Stimulated activated effector memory CD8-positive, alpha-beta T cell treated with anti-CD3 and anti-CD28 coated beads, Interleukin-12 subunit alpha, Interleukin-12 subunit beta, amount 100 ng/mL, for 72 hours (primary cell): ENCODE measurements at places on chromosomes 4 and X.

DNA sequence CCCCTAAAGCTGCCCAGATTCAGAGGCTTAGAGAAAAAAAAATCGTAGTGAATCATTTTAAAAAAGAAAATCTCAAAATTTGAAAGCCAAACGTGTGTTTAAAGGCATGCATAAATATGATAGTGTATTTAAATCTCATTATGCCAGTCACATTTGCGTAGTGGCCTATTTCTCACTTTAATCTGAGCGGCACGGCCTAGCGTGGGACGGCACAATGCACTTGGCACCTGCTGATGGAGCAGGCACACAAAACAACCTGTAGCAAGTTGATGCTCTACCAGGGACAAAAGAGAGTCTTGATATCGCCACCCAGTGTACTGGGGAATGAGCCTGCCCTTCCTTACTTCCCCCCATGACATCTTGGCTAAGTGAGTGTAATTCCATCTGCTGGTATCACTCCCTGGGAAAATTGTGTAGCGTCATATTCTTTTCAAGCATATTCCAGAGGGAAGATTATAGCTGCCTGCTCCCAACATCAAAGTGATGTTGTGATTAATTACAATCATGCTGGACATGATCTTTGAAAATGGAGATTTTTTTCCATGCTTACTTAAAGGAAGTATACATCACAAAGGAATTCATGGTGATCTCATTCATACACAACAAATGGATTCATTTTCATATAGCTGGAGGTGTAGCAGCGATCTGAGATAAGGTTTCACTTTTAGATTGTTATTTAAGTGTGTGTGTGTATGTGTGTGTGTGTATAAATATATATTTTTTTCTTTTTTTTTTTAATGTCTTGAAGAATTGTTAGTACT is 138.8 kb downstream of the DCTD start:
- DNase-seq, result no peak

DNA sequence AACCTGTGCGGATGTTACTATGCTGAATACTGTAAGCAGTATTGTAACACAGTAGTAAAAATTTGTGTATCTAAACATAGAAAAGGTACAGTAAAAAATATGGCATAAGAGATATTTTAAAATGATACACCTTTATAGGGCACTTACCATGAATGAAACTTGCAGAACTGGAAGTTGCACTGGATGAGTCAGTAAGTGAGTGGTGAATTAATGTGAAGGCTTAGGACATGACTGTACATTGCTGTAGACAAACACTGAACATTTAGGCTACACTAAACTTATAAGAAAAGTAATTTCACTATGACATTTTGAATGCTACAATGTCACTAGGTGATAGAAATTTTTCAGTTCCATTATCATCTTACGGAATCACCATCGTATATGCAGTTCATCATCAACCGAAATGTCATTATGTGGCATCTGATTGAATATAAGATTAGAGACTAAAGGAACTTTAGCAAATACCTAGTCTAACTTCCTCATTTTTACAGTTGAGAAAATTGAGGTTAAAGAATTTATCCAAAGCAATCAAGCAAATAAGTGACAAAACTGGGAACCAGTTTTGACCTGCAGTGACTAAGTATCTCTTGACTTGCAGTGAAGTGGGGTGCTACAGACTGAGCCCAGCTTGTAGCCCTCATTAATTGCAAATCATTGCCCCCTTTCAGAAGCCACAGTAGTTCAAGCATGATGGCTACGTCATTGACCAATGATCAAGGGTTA is 55.3 kb downstream of the EGF start:
- DNase-seq, result no peak

- no peak for DNase-seq
Measured at GRCh38 chr4:147975933-147976928, 244.3 kb downstream of the ARHGAP10 start.

GRCh38 chr4:100095729-100096595 is 94.3 kb downstream of the DDIT4L start:
- peak; percentile 17 for DNase-seq

- DNase-seq, result peak; percentile 55
Measured at GRCh38 chr4:87679449-87680169, 29.5 kb downstream of the DMP1 start.

DNA sequence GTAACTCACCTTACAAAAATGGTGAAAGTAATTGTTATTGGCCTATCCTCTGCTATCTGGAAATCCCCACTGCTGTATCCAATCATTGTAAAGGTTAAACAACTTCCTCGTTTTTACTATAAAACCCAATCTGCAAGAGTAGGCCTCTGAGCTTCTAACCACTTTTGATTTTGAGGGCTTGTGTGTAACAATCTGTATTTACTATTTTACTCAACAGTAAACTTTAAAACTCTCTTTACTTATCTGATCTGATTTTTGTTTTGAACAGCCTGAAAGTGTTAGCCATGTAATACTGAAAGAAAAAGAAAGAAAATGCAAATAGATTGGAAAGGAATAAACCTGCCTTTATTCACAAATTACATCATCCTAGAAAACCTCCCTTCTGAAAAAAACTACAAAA is 63.1 kb downstream of the SLC10A7 start:
- no peak for DNase-seq

DNA sequence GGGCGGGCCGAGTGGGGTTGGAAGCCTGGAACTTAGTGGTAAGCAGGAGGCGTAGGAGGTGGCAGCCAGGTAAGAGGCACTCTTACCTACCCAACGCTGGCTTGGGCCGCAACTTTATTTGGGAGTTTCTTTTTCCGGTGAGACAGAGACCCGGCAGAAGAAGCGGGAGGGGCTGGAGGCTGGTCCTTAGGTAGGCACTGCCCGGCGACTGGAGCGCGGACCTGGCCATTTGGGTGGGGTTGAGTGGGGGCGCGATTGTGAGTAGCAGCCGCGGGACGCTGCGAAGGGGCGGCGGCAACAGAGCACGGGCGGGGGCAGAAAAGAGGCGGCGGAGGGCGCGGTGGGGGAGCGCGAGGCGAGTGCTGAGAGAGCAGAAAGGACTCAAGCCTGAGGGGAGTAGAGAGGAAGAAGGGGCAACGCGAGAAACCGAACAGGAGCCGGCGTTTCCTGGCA is 334 bp upstream of the POU4F2 start:
- DNase-seq, result no peak

DNA sequence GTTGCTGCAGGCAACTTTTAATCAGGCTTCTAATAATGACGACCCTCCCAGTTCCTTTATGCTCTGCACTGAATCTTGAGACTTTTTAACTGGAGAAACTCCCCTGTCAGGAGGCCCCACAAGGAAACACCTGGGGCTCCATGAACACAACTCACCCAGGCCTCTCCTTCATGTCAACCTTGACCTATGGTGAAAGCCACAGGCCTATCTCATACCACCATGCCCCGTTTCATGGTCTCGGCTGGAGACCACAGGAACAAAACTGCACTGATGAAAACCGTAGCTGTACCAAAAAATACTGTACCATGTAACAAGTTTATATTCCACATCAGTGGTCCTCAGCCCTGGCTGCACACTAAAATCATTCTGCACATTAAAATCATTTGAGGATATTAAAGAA is 57.0 kb downstream of the ZNF827 start:
- no peak for DNase-seq

- DNase-seq, result no peak
Measured at GRCh38 chrX:39427906-39428305, 626.6 kb downstream of the MID1IP1 start.

- no peak for DNase-seq
Measured at GRCh38 chr4:153166716-153167501, 37.3 kb upstream of the TRIM2 start.

GRCh38 chr4:165502916-165503907 is 124.4 kb downstream of the CPE start:
- DNase-seq, result no peak

- DNase-seq, result no peak
Measured at GRCh38 chrX:78934866-78935265, 10.3 kb upstream of the P2RY10 start.

DNA sequence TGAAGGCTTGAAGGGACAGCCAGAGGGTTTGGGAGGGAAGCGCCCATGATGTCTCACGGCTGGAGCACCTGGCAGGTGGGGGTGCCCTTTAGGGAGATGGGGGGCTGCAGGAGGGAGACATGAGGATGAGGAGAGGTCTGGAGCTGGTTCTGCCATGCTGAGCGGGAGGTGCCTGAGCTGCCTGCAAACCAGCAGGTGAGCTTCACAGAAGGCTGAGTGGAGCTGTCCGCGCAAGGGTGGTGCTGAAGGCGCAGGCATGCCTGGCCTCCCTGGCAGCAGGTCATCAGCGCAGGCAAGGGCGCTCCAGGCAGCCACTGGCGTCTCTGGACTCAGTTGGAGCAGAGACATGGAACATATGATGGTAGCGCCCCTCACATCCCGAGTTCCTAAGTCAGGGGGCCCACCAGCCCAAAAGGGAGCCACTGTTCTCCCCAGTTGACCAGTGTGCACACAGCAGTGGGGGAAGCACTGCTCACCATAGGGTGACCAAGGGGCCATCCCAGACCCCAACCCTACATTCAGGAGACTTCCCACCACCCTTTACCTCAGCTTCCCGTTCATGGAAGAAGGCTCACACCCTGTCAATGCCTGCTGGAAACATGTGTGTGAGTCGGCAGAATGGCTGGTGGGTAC is 25.8 kb downstream of the ADRA2C start:
- no peak for DNase-seq

GRCh38 chr4:40361338-40361737 is 26.2 kb downstream of the CHRNA9 start:
- DNase-seq, result no peak

DNA sequence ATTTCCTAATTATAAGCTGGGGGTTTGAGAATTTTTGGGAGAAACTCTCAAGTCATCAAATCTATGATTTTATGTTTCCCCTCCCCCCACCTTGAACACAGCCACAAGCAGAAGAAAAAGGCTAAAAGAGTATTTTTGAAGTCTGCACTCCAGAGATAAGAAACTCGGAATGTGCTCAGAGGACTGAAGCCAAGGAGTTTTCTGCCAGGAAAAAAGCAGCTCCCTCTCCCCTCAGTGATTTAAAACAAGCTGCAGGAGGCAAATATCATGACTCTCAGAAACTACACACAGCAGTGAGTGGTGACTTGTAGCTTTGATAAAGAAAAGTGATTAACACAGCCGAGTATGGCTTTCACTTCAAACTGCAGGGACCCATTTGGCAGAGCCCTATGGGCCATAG is 800.2 kb upstream of the FTHL17 start:
- no peak for DNase-seq

GRCh38 chr4:94488670-94489069 is 36.9 kb downstream of the PDLIM5 start:
- no peak for DNase-seq

- no peak for DNase-seq
Measured at GRCh38 chr4:153409412-153409811, 56.7 kb upstream of the TMEM131L start.

DNA sequence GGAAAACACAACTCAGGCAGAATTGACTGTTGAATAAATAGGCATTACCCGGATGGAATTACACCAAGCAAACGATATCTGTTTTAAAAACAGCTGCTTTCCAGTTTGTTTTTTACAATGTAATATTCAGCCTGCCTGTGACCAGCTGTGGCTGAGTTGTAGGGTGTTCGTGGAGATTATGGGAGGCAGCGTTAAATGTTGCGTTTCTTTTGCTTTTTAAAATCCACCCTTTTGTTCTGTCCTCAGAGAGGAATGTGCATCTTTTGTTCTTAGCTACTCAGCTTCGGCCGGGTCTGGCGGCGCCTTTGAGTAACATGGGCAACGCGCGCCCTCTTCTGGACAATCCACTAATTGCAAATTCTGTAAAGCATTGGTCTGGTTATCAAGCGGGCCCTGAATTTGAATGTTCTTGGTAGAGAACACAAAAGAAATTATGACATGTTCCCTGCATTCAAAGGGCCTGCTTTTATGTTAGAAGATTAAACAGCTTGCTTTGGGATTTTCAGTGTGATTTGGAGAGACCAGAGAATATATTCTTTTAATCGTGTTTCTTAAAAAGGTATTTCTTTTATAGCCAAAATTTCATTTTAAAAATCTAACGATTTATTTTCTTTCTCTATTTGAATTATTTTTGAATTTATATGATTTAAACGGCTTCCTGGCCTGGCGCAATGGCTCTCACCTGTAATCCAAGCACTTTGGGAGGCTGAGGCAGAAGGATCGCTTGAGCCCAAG is 76.3 kb upstream of the TRIM2 start:
- DNase-seq, result peak; percentile 79

GRCh38 chr4:141294306-141294705 is 73.6 kb downstream of the ZNF330 start:
- no peak for DNase-seq

DNA sequence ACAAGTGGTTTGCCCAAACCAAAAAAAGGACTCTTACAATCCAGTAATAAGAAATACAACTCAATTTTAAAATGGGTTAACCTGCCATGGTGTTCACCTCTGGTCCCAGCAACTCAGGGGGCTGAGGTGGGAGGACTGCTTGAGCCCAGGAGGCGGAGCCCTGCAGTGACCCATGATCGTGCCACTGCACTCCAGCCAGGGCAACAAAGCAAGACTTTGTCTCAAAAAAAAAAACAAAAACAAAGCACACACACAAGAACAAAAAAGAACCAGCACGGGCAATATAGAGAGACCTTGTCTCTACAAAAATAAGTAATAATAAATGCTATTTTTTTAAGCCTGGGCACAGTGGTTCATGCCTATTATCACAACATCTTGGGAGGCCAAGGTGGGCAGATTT is 28.7 kb downstream of the ARAP2 start:
- DNase-seq, result no peak

DNA sequence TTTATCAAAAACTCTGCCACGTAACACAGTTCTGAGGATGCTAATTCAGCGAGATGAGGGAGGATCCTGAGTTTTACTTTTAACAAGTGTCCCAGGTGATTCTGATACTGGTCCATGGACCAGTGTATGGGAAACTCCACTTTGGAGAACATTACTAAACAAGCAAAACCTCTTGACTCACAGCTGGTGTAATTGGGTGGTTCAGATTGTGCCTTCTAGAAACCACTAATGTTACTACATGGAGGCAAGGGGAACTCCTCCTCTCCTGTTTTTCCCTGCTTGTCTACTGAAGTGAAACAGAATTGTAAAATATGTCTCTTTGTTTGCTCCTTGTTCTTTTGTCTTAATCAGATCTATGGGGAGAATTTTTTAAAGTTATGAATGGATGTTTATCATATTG is 62.6 kb downstream of the FRAS1 start:
- DNase-seq, result no peak

GRCh38 chrX:23822397-23822796 is 39.4 kb downstream of the SAT1 start:
- DNase-seq, result no peak

GRCh38 chr4:15676039-15676438 is 5.6 kb upstream of the FAM200B start:
- no peak for DNase-seq

GRCh38 chr4:184534511-184535391 is 60.4 kb upstream of the IRF2 start:
- DNase-seq, result no peak

GRCh38 chr4:57132743-57133137 is 22.6 kb upstream of the IGFBP7 start:
- DNase-seq, result no peak

DNA sequence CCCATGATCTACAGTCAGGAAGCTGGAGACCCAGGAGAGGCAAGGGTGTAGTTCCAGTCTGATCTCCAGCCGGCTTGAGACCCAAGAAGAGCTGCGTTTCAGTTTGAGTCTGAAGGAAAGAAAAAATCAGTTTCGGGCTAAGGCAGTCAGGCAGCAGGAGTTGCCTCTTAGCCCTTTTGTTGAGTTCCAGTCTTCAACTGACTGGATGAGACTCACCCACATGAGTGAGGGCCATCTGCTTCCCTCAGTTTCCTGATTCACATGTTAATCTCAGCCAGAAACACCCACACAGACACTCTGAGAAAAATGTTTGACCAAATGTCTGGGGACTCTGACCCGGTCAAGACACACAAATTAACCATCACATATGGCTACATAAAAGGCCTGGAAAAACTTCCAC is 73.6 kb upstream of the ELOVL6 start:
- DNase-seq, result no peak

GRCh38 chrX:39491548-39492297 is 606.0 kb downstream of the BCOR start:
- DNase-seq, result peak; percentile 3
